Right lobe of liver (tissue), 6 donors: ENCODE measurements at places on chromosomes 4 and X.
A peak's percentile ranks its signal among the peaks of the same experiment; 100 is the strongest.

- no peaks in the 10 kb centered on the region for H3K36me3 ChIP-seq
- no peak for DNase-seq
- H3K4me1 ChIP-seq, result no peaks in the 10 kb centered on the region
- H3K27me3 ChIP-seq, result no peaks in the 10 kb centered on the region
- H3K27ac ChIP-seq, result no peak overlapping the region
Observed at GRCh38 chr4:123856689-123857545, 460.3 kb downstream of the SPRY1 start.

- H3K4me3 ChIP-seq, result no peak overlapping the region
- H3K4me1 ChIP-seq, result no peaks in the 10 kb centered on the region
- no peaks in the 10 kb centered on the region for H3K27me3 ChIP-seq
- no peak overlapping the region for H3K27ac ChIP-seq
- H3K36me3 ChIP-seq, result no peaks in the 10 kb centered on the region
Observed at GRCh38 chr4:55399581-55399980, 3.8 kb downstream of the TMEM165 start.

GRCh38 chr4:184292877-184293276, 75.2 kb upstream of the ENPP6 start:
- H3K27ac ChIP-seq, result no peak overlapping the region
- no peak for DNase-seq
- no peaks in the 10 kb centered on the region for H3K27me3 ChIP-seq
- no peaks in the 10 kb centered on the region for H3K4me1 ChIP-seq
- H3K36me3 ChIP-seq, result no peaks in the 10 kb centered on the region

DNA sequence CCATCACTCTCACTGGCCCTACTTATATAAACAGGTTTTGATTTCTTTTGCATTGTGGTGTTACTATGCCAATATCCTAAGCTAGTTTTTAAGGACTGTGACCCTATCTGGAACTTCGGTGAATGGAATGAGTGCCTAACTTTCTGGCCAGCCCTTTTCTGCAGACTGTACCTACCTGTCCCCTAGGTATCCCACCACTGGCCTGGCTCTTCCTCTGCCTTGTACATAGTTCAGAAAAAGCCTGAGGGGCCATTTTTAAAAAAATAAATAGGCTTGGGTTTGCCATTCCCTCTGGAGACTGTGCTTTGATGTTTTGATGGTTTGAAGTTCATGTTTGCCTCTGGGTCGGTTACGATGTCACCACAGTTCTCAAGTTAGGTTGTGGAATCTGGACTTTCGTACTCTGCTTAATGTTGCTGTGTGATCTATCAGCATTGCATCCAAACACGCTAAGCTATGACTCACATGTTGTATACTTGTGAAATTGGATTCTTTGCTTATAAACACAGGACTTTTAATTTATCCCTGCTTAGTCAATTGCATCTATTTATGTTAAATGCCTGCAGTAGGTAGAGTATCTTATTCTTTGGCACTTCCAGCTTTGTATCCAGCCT, 182.0 kb downstream of the ANKRD50 start:
- no peak overlapping the region for H3K4me3 ChIP-seq
- H3K27ac ChIP-seq, result peak overlapping the region; percentile 66
- H3K27me3 ChIP-seq, result no peaks in the 10 kb centered on the region
- no peak for DNase-seq
- no peaks in the 10 kb centered on the region for H3K36me3 ChIP-seq
- H3K4me1 ChIP-seq, result peaks cover 15% of the 10 kb centered on the region

- no peaks in the 10 kb centered on the region for H3K36me3 ChIP-seq
- DNase-seq, result no peak
- H3K27me3 ChIP-seq, result no peaks in the 10 kb centered on the region
- no peaks in the 10 kb centered on the region for H3K4me1 ChIP-seq
- H3K27ac ChIP-seq, result no peak overlapping the region
Observed at GRCh38 chrX:122279746-122280145, 904.3 kb upstream of the GRIA3 start.

GRCh38 chr4:52094376-52095145, 43.5 kb downstream of the SPATA18 start:
- DNase-seq, result no peak
- H3K27me3 ChIP-seq, result no peaks in the 10 kb centered on the region
- no peaks in the 10 kb centered on the region for H3K36me3 ChIP-seq

DNA sequence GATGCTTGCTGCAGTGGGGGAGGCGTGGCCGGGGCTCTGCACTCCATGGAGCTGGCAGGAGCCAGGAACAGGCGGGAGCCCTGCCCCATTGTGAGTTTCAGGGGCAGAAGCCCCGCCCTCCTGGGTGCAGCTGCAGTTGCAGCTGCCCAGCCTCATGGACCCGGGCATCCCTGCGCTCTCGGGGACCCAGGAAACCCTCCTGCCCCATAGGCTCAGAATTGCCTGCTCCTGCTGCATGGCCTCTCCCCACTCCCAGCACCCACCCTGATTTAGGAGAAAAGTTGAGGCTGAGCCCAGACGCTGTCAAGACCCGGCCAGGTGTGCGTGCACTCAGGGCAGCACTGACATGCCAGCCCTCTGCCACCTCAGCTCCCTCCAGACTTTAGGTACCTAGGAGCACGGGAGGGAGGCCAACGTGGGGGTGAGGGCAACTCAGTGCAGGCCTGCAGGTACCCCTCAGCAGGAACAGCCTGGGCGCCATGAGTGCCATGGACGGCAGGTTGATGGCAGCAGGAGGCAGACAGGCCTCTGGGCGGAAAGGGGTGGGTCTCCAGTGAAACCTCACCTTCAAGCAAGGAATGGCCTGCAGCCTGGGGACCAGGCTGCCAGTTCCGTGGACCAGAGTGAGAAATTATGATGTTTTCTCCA, 67.2 kb upstream of the MAGEB2 start:
- no peaks in the 10 kb centered on the region for H3K36me3 ChIP-seq
- peak; percentile 50 for DNase-seq
- H3K4me3 ChIP-seq, result no peak overlapping the region
- H3K27ac ChIP-seq, result no peak overlapping the region
- no peaks in the 10 kb centered on the region for H3K27me3 ChIP-seq

DNA sequence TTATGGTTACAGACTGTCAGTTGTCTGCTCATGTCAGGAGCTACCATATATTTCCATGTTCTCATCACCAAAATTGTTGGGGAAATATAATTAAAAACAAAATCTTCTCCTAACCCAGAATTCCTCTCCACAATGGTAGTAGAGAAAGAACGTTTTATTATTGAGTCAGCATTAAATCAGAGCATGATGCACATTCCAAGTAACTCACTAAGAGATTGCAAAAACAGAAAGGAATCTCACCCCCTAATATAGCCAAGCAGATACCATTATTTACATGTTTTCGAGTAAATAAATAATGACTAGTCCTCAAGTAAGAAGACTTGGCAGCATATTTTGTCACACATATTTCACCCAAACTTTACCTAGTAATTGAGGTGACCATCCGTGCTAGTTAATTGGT, 36.2 kb upstream of the ARHGEF6 start:
- H3K4me3 ChIP-seq, result no peak overlapping the region
- H3K27me3 ChIP-seq, result no peaks in the 10 kb centered on the region
- H3K36me3 ChIP-seq, result no peaks in the 10 kb centered on the region

- peak; percentile 41 for DNase-seq
- H3K4me3 ChIP-seq, result no peak overlapping the region
- no peaks in the 10 kb centered on the region for H3K4me1 ChIP-seq
Observed at GRCh38 chrX:4547213-4547836, 833.9 kb upstream of the PRKX start.

DNA sequence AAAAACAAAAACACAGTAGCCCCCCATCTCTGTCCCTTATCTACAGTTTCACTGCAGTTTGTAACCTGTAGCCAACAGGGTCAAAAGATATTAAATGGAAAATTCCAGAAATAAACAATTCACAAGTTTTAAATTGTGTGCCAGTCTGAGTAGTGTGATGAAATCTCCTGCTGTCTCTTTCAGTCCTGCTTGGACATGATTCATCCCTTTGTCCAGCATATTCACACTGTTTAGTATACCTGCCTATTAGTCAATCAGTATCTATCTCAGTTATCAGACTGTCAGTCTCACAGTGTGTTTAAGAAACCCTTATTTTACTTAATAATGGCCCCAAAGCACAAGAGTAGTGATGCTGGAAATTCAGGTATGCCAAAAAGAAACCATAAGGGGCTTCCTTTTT, 21.9 kb downstream of the CNOT6L start:
- no peaks in the 10 kb centered on the region for H3K27me3 ChIP-seq
- H3K27ac ChIP-seq, result no peak overlapping the region
- peaks cover 12% of the 10 kb centered on the region for H3K4me1 ChIP-seq
- H3K36me3 ChIP-seq, result no peaks in the 10 kb centered on the region
- no peak for DNase-seq

GRCh38 chrX:71532078-71532752, 689 bp upstream of the OGT start:
- H3K4me3 ChIP-seq, result peak overlapping the region; percentile 35
- no peak for DNase-seq
- H3K27me3 ChIP-seq, result no peaks in the 10 kb centered on the region
- H3K36me3 ChIP-seq, result no peaks in the 10 kb centered on the region

DNA sequence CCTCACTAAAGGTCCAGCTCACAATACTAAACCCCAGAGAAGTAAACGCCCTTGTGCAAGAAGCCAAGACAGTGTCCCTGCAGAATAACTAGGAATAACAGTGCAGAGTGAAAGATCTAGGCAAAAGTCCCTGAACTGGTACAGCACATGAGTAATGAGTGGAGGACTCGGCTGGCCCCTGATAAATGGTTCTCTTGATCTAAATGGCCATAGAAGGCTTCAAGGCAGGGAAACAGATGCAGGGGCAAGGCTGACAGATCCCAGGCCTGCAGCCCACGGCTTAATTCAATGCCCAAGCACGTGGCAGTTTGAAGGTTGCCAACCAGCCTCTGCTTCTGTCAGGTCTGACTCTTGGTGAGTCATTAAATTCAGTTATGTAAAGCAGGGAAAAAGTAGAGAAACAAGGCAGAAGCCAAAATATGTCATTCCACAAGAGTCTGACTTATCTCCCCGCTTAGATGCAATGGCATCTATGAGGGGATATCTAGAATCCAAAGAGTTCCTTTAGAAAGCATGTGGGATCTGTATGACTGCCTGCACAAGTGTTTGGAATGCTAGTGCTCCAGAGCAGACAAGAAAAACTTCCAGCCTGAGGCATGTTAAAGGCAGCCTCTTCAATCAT, 121.3 kb downstream of the PRDM5 start:
- no peak overlapping the region for H3K4me3 ChIP-seq
- no peak for DNase-seq
- no peak overlapping the region for H3K27ac ChIP-seq
- no peaks in the 10 kb centered on the region for H3K27me3 ChIP-seq

DNA sequence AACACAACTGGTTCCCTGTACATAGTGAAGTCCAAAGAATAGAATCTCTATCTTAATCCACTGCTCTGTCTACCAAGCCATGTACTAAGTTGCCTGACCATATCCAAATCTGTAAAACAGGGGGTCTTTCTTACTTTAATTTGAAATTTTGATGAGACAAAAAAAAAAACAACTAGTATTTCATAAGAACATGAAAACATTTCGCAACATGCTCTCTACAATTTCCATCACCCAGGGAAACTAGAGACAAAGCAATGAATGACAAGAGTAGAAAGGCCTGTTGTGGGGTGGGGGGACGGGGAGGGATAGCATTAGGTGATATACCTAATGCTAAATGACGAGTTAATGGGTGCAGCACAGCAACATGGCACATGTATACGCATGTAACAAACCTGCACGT, 279.9 kb downstream of the PPP3CA start:
- H3K36me3 ChIP-seq, result no peaks in the 10 kb centered on the region
- H3K27ac ChIP-seq, result no peak overlapping the region
- no peak overlapping the region for H3K4me3 ChIP-seq
- no peaks in the 10 kb centered on the region for H3K27me3 ChIP-seq
- H3K4me1 ChIP-seq, result peaks cover 18% of the 10 kb centered on the region

DNA sequence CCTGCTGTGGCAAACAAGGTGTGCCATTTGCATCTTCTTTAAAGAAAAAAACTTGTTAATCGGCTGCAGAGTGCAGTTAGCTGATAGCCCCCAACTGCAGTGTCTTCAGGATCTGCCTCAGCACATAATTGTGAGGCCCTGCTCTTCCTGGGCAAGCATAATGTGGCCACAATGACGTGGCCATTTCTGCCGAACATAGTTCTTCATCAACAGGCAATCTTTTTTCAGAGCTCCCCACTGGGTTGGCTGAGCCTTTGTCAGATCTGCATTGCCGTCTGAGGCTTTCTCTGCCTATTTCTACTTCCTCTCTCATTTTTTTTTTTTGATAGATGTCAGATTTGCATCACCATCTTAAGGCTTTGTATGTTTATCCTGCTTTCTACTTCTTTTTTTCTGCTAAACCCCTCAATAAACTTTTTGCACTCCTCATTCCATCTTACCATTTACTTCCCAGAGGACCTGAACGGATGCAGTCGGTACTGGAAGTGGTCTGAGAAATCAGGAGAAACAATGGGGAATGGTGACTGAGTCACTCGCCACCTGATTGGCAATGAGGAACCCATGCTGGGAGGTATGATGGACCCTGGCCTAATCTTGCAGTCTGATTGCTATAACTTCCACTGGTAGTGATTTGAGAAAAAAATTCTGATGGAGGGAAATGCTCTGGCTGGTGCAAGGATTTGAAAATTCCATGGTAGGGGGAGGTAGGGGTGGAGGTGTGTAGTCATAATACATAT, 21.2 kb upstream of the TAB3 start:
- no peaks in the 10 kb centered on the region for H3K36me3 ChIP-seq
- no peaks in the 10 kb centered on the region for H3K27me3 ChIP-seq
- DNase-seq, result no peak
- H3K4me3 ChIP-seq, result no peak overlapping the region
- H3K27ac ChIP-seq, result no peak overlapping the region

DNA sequence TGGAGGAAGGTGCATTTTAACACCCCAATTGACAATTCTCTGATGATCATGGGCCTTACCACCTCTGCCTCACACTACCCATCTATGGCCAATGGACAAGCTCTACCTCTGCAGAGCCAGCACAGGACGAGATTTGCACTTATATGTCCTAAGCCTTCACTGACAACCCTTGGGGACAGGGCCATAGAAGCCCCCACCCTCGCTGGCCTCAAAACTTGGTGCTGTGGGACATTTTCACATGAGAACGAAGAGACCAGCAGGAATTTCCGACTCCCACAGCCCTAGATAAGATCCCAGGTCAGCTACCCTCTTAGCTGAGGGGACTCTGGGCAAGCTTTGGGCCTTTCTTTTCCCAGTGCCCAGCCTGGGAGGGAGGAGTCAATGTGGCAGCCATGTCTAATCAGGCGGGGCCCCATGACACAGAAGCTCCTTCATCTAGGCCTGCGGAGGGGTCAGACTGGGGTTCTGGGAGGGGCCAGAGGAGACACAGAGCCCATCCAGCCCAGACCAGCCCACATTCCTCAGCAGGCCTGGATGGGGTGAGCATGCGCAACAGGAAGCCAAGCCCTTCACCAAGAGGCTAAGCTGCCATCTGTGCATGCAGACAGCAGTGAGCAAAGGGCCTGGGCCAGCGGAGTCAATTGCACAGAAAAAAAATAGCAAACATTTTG, 12.1 kb downstream of the PJA1 start:
- no peaks in the 10 kb centered on the region for H3K4me1 ChIP-seq
- no peaks in the 10 kb centered on the region for H3K36me3 ChIP-seq
- no peak overlapping the region for H3K4me3 ChIP-seq
- no peak for DNase-seq
- no peaks in the 10 kb centered on the region for H3K27me3 ChIP-seq
- no peak overlapping the region for H3K27ac ChIP-seq
